ENCODE measurements at places on chromosomes 1 and 21.

DNA sequence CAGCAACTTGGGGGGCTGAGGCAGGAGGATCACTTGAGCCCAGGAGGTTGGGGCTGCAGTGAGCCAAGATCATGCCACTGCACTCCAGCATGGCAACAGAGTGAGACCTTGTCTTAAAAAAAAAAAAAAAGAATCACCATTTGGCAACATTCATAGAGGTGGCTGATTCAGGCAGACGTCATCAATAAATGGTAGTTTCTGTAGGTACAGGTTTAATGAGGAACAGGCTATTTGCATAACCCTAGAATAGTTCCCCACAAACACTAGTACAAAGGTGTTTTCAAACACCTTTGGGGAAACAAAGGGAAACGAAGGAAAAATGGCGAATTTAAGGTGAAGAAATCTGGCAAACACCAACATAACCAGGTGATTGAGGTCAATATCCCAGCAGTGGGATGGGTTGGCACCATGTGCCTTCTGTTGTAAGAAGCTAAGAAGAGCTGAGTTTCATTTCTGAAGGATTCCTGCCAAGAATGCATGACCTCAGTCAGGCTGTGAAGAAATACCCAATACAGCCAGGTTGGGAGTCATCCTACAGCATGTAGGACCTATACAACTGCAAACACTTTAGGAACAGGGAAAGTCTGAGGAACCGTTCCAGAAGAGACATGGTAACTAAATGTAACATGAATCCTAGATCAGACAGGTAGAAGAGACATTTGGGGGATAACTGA lies 5.6 kb downstream of the LPAR3 start:
- no peak for DNase-seq

DNA sequence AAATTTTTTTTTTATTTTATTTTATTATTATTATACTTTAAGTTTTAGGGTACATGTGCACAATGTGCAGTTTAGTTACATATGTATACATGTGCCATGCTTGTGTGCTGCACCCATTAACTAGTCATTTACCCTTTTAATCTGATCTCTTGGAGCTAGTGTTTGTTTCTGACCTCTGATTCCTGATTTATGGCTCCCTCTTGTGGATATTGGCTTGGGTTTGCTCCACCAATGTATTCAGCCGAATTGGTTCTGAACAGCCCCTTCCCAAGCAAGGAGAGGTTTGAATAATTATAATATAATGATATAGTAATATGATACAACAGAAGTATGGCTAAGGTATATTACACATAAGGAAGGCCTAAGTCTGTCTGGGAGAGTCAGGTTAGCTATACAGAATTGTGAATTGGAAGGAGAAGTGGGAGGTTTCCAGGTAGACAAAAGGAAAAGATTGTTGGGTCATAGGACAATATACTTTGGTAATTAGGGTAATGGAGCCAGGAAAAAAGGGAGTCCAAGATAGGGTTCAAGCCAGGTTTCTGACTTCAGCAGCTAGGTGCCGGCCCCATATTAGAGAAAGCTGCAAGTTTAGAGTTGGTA lies 53.1 kb upstream of the HMCN1 start:
- DNase-seq, result no peak

DNA sequence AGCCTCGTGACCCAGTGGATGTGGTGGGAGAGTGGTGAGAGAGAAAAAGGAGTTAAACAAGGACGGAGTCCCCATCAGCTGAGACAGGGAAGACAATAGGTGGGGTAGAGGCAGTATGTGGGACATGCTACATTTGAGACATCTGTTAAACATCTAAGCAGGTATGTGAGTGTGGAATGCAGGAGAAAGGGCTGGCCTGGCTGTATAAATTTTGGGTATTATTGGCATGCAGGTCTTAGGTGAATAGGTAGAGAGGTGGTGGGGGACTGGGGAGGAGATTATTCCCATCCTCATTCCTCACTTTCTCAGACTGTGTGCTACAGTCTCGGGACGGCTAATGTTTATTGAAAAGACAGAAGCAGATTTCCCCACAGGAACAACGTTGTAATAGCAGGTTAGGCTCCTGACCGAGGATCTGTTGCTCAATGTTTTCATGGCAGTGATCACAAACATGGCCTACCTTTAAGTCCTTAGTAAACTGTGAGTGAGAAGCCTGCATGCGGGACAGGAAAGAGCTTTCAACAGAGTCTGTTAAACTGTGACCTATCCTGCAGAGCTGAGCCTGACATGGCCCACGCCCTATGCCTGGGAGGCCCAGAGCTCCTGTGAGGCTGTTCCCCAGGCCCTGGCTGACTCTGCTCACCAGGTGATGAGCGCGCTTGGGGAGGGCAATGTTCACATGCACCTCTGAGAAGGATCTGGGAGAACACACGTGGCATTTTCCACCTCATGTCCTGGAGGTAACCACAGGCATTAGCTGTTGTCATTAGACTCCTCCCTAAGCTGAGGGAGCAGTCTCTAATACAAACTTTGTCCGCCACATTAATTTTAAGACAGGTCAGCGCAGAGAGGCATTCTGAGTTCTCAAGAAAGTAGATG lies 16.5 kb downstream of the VSIG8 start:
- no peak for DNase-seq

DNA sequence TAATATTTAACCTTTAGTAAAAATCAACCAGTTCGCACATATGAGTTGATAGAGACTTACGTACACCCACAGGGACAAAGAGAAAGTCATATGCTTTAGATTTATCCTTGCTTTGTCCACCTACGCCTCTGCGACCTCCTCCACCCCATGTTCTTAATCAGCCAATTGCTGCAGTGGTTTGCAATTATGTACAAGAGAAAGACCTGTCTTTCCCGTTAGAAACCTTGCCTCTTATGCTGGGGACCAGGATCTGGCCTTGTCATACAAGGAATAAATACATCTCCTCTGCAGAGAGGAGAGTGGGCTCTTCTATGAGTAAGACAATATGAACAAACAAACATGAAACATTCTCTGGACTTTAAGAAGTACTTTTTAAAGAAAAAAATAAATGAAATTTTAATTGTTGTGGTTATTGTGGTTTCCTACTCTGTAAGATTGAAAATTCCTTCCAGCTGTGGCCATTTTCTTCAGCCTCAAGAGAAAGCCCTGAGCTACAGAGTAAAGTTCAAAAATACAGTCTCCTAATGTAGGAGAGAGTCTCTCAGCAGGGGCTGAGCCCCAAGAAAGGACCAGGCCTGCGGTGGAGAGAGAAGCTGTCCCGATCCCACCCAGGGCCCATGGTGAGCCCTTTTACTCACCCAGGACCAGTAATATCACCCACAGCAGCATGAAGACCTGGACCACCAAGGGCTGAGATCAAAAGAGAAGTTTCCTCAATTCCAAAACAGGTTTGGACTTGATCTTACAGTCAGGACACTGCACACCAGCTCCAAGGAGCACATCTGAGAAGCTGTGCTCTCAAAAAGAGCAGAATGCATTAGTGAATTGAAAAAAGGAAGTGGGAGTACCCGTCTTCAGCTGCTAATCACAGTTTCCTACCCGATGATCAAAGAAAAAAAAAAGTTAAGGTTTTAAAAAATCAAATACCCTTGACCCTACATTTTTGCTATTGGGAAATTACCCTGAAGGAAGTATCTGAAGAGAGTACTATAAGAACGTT lies at the start of gene FCRL5:
Gene FCRL5 (minus strand): TSS at position 822 of the 1,000 bp plus-strand sequence. CDS start 153 bp downstream, at position 669.
- no peak for DNase-seq

GRCh38 chr1:112990271-112990670 lies 34.3 kb upstream of the SLC16A1 start:
- DNase-seq, result no peak

DNA sequence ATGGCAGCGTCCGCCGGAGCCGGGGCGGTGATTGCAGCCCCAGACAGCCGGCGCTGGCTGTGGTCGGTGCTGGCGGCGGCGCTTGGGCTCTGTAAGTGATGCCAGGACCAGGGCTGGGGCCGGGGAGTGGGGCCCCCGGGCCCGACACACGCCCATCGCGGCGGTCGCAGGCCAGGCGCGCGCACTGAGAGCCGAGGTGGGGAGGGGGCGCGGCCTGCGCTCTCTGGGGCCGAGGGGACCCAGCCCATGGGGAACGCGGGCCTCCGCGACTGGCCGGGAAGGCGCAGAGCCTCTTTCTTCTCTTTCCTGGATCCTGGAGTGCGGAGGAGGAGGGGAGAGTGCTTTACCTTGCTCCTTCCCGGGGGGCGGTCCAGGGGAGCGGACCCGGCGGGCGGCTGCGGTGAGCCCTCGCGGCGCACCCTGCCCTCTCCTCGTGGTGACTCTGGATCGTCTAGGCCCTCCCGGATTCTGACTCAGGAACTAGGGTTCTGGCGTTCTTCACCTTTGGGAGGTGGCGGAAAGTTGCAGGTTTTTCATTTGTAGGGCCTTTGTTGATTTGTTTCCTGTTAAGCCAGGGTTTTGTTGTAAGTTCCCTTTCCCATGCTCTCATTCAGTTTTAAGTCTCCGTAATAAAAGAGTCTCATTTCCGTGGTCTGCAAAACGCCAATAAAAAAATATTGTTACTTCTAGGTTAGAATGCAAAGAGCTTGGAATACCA lies 529 bp downstream of the MPZL1 start:
- no peak for DNase-seq

All from activated effector memory CD4-positive, alpha-beta T cell treated with Interleukin-2 at 50 U/mL for 16 hours (primary cell).